ENCODE measurements at places on chromosomes 2 and 18.

DNA sequence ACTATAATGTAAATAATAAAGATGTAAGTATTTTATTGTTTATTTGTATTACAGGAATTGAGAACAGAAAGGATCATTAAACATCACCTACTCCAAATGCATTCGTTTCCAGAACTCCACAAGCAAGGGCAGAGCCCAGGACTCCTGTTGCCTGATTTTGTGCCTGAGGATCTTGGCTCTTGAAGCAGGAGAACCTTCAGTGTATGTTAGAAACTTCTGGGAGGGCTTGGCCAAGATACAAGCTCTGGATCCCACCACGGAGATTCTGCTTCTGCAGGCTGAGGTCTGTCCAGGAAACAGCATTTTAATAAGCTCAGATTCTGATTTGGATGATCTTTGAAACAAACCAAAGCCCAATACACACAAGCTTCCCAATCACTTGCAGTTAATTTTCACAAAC is 142.4 kb upstream of the SOX11 start:
- no peak for DNase-seq

DNA sequence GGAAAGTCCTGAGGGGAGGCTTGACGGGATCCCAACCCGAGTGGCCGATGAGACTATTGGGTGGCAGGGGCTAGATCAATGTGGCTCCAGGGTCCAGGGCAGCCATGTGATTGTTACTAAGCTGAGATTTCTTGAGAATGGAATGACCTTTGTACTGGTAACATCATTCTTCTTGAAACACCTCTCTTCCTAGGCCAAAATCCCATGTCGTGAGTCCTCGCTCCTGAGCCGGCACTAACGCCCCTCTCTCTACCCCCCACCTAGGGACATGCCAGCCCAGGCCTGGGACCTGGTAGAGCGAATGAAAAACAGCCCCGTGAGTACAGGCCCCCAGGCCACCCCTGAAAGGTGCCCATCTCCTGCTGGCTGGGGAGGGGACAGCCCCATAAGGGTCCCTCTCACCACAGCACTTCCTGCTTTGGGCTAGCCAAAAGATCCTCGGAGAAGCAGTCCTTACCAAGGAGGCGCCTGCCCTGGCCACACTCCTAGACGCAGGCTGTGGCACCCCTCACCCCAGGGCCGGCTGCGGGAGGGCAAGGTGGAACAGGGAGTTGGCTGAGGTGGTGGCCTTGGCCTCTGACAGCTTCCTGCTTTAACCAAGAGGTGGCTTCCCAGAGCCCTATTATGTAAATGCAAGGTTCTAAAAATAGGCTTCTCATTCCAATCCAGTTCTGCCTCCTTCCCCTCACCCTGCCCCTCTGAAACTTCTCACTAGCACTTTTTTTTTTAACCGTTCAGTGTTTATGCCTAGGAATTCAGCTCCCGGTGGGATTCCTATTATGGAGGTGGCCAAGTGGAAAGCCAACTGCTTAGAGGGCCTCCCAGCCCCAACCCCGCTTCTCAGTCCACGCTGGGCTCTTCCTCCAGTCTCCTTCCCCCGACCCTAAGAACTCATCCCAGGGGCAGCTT is 126.6 kb upstream of the PPP1CB start:
- DNase-seq = no peak

GRCh38 chr2:98469862-98470544 is 25.3 kb downstream of the INPP4A start:
- no peak for DNase-seq

GRCh38 chr2:11467129-11467649 is 1.2 kb upstream of the E2F6 start:
- DNase-seq = no peak

DNA sequence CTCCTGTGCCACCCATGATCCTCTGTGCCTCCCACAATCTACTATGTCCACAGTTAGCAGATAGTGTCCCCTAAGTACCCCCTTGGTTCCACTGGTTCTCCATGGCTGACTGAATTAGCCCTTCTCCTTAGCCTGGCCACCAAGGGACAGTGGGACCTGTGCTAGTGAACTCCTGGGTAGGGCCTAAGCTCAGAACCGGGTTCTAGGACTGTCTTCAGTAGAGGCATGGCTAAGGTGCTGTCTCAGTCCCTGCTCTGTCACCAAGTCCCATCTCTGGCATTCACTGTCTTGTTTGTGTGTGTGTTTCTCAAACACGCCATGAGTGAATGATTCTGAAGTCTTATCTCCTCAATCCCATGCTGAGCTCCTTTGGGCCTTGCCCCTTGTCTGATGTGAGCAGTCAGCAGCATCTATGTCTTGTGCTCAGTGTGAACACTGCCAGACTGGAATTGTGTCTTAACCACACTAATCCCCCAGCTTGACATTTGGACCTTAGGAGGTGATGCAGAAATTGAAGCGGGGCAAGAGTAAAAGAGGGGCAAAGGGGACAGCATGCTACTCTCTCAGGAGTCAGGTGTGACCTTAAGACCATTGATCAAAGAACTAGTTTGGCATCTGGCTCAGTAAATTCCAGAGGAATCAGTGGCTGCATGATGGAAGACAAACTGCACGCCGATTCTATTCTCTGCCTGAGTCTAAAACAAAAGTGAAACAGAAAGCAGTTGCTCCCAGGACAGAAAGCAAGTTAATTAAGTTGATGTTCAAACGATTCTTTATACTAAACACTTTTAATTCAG is 190.5 kb downstream of the ALPK2 start:
- no peak for DNase-seq

- no peak for DNase-seq
Measured at GRCh38 chr2:192298664-192299063, 103.9 kb upstream of the TMEFF2 start.

DNA sequence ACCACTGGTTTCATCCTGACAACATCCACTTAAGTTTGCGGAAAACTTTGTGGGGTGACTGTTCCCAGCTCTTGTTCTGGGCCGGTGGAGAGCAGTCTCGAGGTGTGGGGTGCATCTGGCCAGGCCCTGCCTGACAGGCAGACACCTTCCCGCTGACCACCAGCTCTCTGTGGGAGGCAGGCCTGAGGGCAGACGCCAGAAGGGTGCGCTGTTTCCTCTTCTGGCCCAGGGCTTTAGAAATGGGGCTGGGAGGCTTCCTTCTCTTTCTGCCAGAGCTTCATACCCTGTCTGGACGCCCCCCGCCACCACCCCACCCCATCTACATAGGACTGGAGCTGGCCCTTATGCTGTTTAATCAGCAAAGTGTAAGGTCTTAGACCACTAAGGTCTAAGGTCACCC is 263.8 kb downstream of the LOXHD1 start:
- no peak for DNase-seq
